Activated CD8-positive, alpha-beta memory T cell treated with anti-CD3 and anti-CD28 coated beads, Interleukin-2, amount 10 ng/mL, durations not matched to agents 7 days and 5 days (primary cell): ENCODE measurements at places on chromosomes 6 and 20. TPM values are rescaled to one million over a fixed set of nuclear protein-coding genes. Genes with fewer than 3 reads are reported as not detected.

DNA sequence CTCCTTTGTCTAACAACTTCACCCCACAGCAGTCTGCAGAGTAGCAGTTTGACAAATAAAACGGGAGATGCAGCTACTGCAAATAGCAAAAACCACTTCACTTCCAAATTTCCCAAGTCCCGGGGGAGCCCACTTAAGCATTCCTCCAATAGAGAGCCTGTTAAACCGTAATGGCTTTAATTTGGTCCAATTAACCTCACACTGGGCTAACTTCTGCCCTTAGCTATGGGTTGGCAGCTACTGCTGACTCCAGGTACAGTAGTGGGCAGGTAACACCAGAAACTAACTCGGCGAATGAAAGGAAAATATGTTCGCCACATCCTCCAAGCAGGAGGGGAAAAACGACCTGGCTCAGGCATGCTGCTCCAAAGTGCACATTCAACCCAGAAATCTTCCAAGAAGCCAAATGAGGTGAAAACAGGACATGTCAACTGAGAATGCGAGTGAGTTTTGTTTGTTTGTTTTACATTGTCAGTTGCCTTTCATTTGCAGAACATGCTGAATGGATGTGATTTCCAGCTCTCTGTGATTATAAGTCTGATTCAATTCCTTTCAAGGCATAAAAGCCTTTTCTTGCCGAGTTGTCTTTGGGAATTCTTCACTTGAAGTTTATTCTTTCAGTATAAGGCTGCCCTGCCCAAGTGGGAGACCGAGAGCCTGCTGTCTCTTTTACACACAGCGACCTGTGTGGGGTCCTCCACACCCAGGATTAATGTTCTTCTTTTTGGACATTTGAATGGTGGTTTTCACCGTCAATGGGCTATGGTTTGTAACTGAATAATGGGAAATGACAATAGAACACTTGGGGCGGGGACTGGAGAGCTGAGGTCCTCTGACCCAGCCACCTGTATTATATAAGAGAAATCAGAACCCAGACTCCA is 117.3 kb upstream of the ARMC2 start:
- no peak for DNase-seq

GRCh38 chr20:12883507-12883885 is 125.3 kb upstream of the SPTLC3 start:
- DNase-seq: no peak

DNA sequence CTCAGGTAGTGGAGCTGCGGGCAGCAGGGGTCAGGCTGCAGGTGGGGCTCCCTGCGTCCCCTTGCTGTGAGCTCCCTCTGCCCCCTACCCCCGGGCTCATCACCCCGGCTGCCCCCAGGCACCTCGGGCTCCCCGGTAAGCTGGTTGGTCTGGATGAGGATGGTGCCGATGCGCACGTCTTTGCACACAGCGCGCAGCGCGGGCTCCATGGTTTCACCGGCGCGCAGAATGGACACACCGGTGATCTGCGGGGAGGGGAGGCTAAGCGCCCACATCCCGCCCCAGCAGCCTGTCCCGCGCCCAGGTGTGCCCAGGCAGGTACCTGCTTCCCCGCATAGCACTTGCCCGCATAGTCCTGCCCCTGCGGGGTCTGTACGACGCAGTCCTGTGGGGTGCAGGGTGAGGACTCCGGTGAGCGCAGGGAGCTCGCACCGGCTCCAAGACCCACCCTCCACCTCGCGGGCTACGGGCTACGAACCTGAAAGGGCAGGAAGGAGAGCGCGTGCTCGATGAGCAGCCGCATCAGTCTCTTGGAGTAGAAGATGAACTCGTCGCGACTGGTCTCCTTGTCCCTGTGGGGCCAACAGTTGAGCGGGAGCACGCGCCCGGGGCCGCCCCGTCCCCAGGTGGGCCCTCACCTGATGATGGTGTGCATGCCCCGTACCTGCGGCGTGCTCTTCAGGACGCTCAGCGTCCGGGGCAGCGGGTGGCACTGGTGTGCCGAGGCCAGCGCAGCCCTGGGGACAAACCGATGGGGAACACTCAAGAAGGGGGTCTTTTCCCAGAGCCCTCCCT is 15.5 kb downstream of the UCKL1 start:
- DNase-seq: no peak

DNA sequence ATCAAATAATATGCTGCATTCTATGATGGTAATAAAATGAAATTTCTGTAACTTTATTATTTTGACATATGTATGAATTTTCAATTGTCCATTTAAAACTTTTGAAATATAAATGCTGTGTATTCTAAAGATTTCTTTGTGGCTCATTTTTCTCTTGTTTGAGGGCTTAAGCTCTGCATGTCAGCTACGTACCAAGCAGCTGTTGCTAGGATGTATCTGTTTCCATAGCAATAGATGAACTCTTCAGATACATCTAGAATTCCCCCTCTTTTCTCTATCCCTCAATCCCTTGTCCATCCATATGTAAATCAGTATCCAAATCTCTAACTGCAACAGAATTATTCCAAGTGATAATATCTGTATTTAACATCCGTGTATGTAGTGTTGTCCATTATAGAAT is 76.5 kb upstream of the OPRM1 start:
- DNase-seq: no peak

DNA sequence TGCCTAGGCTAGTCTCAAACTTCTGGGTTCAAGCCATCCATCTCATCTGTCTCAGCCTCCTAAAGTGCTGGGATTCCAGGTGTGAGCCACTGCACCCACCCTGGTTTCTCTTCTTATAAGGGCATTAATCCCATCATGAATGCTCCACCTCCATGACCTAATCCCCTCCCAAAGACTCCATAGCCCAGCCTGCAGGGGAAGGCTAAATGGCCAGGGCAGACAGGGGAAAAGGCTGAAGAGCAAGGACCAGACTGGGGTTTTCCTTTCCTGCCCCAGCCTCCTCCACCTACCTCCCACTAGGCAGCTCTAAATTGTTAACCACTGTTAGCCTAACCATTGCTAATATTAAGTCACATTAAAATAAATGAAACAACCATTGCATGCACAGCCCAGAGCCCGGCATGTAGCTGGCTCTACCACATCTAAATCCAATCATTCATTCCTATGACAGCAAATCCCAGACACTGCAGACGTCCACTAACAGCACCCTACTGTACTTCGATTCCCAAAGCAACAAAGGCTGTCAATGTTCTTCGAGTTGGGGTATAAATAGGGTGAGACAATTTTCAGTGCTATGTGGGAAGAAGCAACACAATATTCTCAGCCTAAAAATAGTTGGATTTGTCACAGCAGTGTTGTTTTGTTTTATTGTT is 243.2 kb upstream of the ARID1B start:
- DNase-seq: no peak

DNA sequence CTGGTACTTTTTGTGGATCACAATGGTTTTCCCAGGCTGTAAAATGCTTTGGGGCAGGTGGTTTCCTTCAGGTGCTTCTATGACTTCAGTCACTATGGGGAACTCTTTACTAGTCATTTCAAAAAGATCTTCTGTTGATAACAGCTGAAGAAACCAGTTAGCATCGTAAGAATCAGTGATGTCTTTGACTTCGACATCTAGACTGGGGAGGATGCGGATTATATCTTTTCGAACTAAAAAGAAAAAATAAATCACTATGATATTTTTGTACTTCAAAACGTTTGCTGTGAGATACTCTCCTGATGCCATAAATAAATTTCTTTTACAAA is 87.2 kb downstream of the THEMIS start:
- no peak for DNase-seq

DNA sequence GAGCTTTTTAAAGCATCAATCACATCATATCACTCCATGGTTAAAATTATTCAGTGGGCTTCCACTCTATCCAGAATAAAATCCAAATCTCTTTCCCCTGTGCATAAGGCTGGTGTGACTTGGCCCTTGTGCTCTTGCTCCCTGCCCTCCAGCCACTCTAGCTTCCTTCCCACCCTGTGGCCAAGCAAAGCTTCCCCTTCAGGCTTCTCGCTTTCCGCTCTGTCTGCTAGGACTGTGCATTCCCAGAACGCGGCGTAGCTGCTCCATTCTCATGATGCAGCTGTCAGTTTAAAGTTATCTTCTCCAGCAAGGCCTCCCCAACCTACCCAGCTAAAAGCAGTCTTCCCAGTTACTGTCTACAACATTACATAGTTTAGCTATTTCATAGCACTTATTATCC is 19.4 kb upstream of the KCNK16 start:
- DNase-seq: no peak

DNA sequence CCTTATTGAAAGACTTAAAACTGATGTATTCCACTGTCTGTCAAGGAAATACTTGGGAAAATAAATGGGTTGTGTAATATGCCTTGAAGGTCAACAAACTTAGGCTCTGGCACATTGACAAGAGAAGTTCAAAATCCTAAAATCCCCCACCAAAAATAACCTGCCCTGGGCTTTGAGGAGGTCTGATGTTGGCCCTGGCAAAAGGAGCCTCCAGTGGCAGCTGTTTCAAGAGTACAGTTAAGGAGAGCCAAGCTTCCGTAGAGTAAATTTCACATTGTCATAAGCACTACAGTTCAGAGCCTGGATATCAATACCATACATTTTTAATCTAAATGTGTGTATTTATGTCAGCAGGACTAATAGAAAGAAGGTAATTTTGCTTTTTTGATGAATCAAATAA is 282.7 kb downstream of the EYA4 start:
- no peak for DNase-seq

DNA sequence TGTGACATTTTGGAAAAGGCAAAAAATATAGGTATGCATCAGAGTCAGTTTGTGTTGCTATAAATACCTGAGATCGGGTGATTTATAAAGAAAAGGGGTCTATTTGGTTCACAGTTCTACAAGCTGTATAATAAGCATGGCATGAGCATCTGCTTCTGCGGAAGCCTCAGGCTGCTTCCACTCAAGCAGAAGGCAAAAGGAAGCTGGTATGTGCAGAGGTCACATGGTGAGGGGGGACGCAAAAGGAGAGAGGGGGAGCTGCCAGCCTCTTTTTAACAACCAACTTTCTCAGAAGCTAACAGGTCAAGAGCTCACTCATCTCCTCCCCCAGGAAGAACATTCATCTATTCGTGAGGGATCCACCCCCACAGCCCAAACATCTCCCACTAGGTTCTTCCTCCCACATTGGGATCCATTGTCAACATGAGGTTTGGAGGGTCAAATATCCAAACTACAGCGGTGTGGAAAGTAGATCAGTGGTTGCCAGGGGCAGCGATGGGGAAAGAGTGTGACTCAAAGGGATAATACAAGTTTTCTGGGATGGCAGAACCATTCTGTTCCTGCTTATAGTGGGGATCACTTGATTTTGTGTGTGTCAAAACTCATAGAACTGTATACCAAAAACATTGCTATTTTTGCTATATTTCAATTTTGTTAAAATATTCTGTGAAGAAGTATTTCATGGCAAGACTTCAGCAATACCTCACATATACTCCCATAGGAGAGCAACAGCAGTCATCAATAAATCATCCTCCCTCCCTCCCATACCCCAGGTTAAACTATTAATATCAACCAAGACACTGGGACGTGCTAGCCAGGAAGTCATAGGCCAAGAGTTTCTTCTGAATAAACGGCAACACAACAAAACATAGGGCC is 9.9 kb upstream of the FAM50B start:
- peak; percentile 36 for DNase-seq

GRCh38 chr6:103396768-103397167 is 1463.0 kb downstream of the HACE1 start:
- no peak for DNase-seq

- no peak for DNase-seq
Observed at GRCh38 chr6:54404791-54405190, 96.5 kb downstream of the TINAG start.

DNA sequence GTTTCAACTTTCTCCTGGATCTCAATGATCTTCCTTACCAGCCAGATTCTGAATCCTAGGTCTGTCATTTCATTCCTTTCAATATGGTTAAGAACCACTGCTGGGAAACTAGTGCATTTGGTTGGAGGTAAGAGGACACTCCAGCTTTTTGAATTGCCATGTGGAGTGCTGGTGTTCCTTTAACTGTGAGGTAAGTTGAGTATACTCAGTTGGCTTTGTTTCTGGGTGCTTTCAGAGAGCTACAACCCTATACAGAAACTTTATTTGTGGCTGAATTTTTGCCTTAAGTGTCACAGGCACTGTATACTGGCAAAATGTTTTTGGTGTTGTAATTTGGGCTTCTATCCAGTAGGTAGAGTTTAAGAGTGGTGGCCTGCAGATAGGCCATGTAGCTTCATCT is 175.8 kb downstream of the TBC1D32 start:
- no peak for DNase-seq

- DNase-seq: no peak
Observed at GRCh38 chr20:15333170-15333569, 995.8 kb upstream of the FLRT3 start.

NDUFAF5 gene
- total RNA-seq: 29.7 TPM

ADGRF4 gene
- not detected for total RNA-seq

OR2J3 gene
- not detected for total RNA-seq

GSTA1 gene
- total RNA-seq: not detected

C6orf163 gene
- total RNA-seq: 1.7 TPM

GJA10 gene
- 1.3 TPM for total RNA-seq

DUSP15 gene
- total RNA-seq: not detected

ABRACL gene
- 98.2 TPM for total RNA-seq
